ENCODE measurements at places on chromosomes 16 and 17. TPM values are rescaled to one million over a fixed set of nuclear protein-coding genes. Genes with fewer than 3 reads are reported as not detected.

Gene TVP23C
- total RNA-seq, result 32.9 TPM

Gene GALR2
- not detected for total RNA-seq

Gene EXOC3L1
- total RNA-seq, result 5.2 TPM

Gene GDPD3
- 0.52 TPM for total RNA-seq

Gene ANKFN1
- 1.6 TPM for total RNA-seq

Gene CASKIN1
- total RNA-seq, result 0.52 TPM

Gene NTHL1
- 13.6 TPM for total RNA-seq

Gene NPIPB4
- 8.4 TPM for total RNA-seq

Gene NTN1
- 6.8 TPM for total RNA-seq

Gene THAP11
- 35.5 TPM for total RNA-seq

Gene SLC38A8
- not detected for total RNA-seq

Gene ZACN
- total RNA-seq, result not detected
